Thoracic aorta (tissue), 2 donors: ENCODE measurements at places on chromosomes 12 and 14.
A peak's percentile ranks its signal among the peaks of the same experiment; 100 is the strongest.

DNA sequence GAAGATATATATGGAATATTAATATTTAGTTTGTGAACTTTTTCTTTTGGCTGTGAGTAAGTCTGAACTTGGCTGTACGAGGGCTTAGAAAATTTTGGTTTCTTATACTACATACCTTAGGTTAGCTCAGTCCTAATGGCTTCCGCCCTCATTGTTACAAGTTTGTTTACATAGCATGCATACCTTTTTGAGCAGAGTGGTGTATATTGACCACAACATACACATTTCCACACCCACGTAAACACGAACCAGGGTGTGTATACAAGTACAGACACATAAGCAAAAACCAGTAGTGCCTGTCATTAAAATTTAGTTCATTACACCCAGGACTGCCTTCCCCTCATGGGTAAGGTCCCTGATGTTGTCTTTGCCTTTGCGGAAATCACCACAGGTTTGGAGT lies 230.2 kb upstream of the RGS6 start:
- no peak overlapping the region for H3K27ac ChIP-seq
- no peaks in the 10 kb centered on the region for H3K4me1 ChIP-seq
- H3K4me3 ChIP-seq: no peak overlapping the region
- H3K36me3 ChIP-seq: no peaks in the 10 kb centered on the region

DNA sequence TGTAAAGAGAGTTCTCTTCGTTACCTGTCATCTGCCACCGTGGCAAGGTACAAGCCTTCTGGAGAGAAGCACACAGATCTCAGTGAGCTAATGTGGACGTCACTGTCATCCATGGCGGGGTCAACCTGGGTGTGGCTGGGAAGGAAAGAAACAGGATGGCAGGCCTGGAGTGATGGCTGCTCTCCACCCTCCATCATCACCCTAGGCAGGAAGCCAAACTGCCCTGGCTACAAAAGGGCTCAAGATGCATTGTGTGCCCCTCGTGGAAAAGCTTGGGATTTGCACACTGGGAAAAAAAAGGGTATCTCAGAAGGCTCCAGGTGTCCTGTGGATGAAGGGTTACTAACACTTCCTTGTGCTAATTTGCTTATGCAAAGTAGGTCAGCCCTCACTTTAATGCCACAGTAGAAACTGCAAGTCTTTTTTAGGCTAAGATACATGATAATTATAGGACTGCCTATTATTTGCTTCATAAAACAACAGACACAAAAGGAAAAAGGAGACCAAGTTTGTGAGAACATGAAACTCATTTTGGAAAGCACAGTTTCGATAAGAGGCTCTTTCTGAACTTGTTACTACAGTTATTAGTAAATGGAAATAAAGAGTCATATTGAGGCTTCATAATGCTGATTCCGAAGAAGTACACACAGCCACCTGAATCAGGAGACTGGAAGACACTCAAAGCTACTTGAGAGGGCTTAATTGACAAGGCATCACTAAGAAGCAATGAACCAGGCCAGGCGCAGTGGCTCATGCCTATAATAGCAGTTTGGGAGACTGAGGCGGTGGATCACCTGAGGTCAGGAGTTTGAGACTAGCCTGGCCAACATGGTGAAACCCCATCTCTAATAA lies 18.9 kb downstream of the RFC5 start:
- H3K4me1 ChIP-seq: no peaks in the 10 kb centered on the region
- H3K27ac ChIP-seq: no peak overlapping the region
- peaks cover 71% of the 10 kb centered on the region for H3K36me3 ChIP-seq
- no peaks in the 10 kb centered on the region for H3K27me3 ChIP-seq
- DNase-seq: no peak

DNA sequence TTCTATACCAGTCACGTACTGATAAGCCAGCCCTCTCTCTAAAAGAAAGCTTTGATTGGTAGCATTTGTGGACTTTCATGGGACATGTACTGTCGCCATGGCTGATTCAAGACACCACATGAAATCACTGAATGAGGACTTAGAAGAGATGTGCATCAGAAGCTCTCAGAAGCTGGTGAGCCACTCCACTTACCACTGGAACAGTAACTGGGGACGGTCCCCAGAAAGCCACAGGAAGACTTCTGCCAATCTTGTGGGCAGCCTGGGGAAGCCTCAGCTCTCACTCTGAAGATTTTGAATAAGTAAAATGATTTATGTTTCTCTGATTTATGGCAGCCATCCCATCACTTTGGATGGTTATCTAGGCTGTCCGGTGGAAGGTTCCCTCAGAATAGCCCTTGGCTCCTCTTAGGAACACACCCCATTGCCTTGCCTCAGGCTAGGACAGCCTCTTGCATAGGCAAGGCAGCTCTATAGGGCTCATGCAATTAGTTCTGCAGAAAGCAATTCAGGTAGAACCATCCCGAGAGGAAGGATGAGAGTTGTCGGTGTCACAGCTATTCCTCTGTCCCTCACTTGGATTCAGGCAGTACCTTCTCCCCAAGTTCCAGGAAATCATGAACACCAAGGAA lies 9.8 kb downstream of the DHRS1 start:
- peaks cover 33% of the 10 kb centered on the region for H3K36me3 ChIP-seq
- H3K27me3 ChIP-seq: no peaks in the 10 kb centered on the region
- H3K27ac ChIP-seq: no peak overlapping the region
- no peak for DNase-seq
- H3K4me3 ChIP-seq: no peak overlapping the region

DNA sequence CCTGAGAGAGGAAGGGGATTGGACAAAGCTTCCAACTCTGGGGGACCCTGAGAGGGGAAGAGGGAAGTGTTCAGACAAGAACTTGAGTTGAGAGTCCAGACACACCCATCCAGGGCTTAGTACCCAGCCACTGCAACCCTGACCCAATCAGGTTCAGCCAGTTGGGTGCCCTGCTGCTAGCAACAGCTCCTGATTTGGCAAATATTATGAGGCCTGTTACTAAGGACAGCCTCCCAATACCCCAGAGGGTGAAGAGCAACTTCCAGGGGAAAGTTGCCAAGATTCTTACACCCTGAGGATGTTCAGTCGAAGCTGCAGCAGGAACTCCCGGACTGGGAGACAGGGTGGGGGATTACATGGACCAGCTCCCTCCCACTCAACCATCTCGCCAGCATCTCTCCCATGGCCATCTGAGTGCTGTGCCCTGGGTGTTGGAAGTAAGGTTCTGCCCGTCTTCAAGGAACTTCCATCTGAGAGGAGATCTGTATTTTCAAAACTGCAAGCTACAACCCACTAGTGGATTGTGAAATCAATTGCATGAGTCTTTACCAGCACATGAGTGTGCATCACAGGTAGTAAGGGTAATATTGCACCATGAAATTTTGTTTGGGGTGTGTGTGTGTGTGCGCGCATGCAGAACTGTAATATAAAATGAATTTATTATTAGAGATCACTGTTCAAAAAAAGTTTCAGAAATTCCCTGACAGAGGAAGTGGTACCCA lies 11.5 kb upstream of the KRT78 start:
- H3K27me3 ChIP-seq: no peaks in the 10 kb centered on the region
- H3K36me3 ChIP-seq: no peaks in the 10 kb centered on the region
- H3K27ac ChIP-seq: no peak overlapping the region
- H3K4me1 ChIP-seq: no peaks in the 10 kb centered on the region

- no peaks in the 10 kb centered on the region for H3K4me1 ChIP-seq
- H3K4me3 ChIP-seq: peak overlapping the region; percentile 54
- H3K27ac ChIP-seq: no peak overlapping the region
- no peaks in the 10 kb centered on the region for H3K36me3 ChIP-seq
Observed at GRCh38 chr12:91774434-91774921, 371.2 kb downstream of the BTG1 start.

DNA sequence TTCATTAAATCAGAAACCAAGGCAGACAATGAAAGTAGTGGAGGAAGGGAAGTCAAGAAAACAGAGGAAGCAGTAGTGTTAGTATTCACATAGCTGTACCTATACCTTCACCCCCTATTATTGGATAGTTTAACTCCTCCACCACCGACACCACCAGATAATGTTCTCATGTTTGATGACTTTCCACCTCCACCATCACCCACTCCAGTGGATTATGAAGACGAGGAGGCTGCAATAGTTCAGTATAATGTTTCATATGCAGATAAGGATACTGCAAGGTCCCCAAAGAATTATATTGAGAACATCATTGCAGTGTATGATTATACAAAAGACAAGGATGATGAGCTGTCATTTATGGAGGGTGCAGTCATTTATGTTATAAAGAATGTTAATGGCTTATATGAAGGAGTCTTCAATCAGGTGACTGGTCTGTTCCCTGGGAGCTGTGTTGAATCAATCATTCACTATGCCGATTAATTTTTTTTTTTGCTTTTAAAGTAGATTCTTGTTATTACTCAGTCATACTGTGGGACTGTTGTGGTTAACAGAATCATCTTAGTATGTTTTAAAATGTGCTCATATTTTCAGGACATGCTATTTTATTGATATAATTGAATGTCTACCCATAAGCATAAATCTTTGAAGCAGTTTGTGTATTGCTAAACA lies 32.2 kb upstream of the KTN1 start:
- no peak overlapping the region for H3K4me3 ChIP-seq
- no peaks in the 10 kb centered on the region for H3K4me1 ChIP-seq
- no peaks in the 10 kb centered on the region for H3K36me3 ChIP-seq

DNA sequence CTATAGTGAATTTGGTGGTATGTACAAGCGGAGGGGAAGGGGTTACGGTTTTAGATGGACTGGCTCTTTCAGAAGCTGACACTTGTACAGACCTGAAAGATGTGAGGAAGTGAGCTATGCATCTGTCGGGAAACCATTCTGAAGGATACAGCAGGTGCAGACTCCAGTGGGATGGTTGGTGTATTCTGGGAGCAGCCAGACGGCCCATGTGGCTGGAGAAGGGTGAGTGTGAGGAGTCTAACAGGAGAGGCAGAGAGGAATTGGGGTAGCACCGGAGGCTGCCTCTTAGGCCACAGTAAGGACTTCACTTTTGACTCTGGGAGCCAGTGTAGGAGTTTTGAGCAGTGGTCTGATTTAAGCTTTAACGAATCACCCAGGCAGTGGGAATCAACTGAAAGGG lies 90.7 kb downstream of the APAF1 start:
- no peak for DNase-seq
- H3K27ac ChIP-seq: no peak overlapping the region
- peaks cover 16% of the 10 kb centered on the region for H3K36me3 ChIP-seq
- no peaks in the 10 kb centered on the region for H3K4me1 ChIP-seq
- H3K4me3 ChIP-seq: no peak overlapping the region
- H3K27me3 ChIP-seq: no peaks in the 10 kb centered on the region

DNA sequence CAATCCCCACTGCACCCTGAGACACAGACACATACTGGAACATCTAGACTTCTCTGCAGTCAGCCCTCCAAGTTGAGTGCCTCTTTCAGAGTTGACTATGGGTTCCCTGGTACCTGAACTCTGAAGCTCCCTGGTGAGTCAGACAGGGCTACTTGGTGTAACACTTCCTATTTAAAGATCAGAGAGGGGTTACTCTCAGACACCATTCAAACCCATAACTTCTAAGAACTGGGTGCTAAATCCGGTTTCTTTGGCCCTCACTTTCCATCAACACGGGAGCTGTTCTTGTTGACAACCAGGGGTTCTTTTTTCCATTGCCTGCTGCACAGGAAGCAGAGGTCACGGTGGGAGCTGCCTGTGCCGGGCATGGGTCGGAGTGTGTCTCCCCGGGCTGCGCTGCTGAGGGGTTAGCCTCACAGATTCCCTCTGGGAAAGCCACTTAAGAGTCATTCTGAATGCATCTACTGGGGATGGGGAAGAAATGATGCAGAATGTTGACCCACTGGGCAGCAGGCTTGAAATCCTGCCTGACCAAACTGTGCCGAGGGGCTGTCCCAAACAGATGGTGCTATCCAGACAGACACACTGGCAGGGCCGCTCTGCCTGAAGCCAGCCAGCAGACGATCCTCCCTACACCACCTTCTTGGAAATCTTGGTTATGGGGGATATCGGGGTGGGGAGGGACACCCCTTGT lies 74.1 kb downstream of the PITPNM2 start:
- no peak overlapping the region for H3K4me3 ChIP-seq
- H3K27me3 ChIP-seq: no peaks in the 10 kb centered on the region
- no peak for DNase-seq
- H3K27ac ChIP-seq: no peak overlapping the region
- H3K4me1 ChIP-seq: no peaks in the 10 kb centered on the region

DNA sequence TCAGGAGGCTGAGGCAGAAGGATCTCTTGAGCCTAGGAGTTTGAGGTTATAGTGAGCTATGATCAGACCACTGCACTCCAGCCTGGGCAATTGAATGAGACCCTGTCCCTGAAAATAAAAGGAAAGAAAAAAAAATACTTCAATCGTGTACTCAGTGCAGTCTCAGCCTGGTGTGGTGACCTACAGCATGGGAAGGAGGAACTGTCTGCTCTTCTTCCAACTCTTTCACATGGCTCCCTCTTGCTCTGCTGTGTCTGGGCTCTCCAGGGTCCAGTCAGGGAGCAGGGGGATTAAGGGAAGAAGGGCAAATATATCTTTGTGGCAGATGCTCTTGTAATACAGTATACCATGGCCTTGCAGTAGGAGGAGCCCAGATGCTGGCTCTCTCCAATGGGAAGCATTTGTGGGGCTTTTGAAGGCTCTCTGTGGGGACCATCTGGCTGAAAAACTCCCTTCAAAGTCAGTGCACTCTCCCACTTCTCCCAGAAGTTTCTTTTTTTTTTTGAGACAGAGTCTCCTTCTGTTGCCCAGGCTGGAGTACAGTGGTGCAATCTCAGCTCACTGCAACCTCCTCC lies 76.6 kb upstream of the TMPO start:
- H3K4me1 ChIP-seq: no peaks in the 10 kb centered on the region
- H3K27me3 ChIP-seq: no peaks in the 10 kb centered on the region
- no peaks in the 10 kb centered on the region for H3K36me3 ChIP-seq
- no peak for DNase-seq
- H3K27ac ChIP-seq: no peak overlapping the region
- H3K4me3 ChIP-seq: no peak overlapping the region

DNA sequence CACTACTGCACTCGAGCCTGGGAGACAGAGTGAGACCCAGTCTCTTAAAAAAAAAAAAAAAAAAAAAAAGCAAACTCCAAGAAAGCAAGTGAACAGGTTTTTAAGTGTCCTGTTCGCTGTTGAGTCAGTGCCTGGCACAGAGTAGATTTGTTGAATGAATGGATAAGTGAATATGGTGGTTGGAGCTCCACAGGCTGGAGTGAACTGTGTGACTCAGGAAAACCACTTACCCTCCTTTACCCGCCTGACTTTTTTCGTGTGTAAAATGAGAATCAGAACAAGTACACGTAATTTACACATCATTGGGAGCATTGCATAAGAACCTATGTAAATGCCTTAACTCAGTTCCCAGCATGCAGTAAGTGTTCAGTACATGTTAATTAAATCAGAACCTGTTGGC lies 24.0 kb upstream of the ESRRB start:
- H3K4me1 ChIP-seq: no peaks in the 10 kb centered on the region
- H3K27me3 ChIP-seq: no peaks in the 10 kb centered on the region
- H3K27ac ChIP-seq: no peak overlapping the region

DNA sequence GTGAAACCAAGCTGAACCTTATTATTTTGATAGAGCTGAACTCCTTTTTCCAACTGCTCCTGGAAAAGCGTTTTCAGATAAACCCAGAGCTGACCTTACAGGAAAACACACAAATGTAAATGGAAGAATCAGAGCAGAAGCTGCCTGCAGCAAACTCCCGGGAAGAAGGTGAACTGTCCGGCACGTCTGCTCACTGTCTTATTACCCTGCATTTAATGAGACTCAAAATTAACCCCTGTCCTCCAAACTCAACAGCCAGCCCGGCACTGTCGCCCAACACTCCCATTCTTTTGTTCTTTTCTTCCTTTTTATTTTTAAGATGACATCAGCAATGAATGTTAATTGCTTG lies 1046.9 kb upstream of the FLRT2 start:
- no peak overlapping the region for H3K27ac ChIP-seq
- no peak for DNase-seq
- no peaks in the 10 kb centered on the region for H3K27me3 ChIP-seq
- no peaks in the 10 kb centered on the region for H3K36me3 ChIP-seq
- no peak overlapping the region for H3K4me3 ChIP-seq
